Fibroblast of lung (primary cell): ENCODE measurements at places on chromosomes 2 and 18.

DNA sequence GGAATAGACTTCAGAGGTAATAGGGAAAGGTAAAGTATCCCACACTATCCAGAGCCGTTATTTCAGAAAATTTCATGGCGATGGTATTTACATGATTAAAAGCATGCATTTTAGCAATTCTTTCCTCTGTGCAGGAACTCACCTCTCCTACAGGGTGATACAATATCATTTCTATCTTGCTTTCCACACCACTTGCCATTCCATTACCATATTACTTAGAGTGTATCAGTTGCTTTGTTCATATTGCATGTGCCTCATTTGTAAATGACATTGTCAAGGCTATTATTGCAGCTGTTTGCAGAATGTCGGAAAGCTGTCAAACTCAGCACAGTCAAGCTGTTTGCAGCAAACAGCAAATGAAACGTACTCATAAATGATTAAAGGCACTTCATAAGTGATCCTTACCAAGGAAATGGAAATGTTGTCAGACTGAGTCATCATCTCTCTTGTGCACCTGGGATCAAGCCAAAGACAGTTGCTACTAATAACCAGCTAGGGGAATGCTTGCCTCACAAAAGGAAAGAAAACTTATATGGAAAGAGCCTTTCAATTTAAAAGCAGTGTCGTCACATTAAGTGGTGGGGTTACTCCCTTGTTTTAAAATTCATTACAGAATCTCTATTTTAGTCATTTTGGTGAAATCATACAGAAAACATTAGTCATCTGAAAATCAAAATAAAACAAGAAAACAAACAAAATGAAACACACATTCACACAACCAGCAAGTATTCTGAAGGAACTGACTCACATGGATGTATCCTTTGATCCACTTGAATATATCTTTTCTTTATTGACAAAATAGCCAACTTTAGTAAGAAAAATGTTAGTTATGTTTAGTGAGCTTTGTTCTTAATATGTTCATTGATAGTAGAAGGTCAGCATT lies 1064.1 kb upstream of the CNTNAP5 start:
- DNase-seq = peak; percentile 60

- DNase-seq = no peak
Observed at GRCh38 chr2:125979886-125980285, 676.1 kb upstream of the GYPC start.

DNA sequence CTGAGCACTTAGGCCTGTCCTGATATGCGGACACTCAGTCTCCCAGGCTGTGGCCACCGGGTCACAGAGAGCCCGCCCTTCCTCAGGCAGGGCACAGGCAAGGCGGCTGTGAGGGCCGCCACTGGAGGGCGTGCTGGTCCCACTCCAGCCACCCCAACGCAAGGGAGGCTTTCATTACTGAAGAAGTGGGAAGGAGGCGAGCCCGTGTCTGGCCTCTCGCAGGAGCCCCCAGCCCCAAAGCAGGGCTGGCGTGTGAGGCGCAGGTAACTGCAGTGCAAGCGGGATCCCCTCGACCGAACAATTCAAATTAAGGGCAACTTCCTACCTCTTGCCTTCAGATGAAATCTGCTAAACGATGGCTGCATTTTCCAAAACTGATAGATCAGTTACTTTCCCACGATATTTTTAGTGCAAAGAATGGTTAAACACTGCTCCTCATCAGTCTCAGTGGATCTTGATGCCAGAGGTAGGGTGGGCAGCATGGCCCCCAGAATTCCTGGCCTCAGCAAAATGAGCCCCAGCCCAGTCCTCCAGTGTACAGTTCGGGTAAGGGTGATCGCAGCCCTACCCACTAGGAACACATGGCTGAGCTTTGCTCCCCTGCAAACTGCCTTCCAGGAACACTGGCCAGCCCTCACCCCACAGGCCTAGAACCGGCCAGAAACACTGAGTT lies 97.2 kb downstream of the SEPTIN10 start:
- DNase-seq = peak; percentile 32

- no peak for DNase-seq
Observed at GRCh38 chr2:197805715-197806633, 1.6 kb downstream of the PLCL1 start.
